Adrenal gland (tissue), 19 donors: ENCODE measurements at places on chromosomes 7 and 10.

DNA sequence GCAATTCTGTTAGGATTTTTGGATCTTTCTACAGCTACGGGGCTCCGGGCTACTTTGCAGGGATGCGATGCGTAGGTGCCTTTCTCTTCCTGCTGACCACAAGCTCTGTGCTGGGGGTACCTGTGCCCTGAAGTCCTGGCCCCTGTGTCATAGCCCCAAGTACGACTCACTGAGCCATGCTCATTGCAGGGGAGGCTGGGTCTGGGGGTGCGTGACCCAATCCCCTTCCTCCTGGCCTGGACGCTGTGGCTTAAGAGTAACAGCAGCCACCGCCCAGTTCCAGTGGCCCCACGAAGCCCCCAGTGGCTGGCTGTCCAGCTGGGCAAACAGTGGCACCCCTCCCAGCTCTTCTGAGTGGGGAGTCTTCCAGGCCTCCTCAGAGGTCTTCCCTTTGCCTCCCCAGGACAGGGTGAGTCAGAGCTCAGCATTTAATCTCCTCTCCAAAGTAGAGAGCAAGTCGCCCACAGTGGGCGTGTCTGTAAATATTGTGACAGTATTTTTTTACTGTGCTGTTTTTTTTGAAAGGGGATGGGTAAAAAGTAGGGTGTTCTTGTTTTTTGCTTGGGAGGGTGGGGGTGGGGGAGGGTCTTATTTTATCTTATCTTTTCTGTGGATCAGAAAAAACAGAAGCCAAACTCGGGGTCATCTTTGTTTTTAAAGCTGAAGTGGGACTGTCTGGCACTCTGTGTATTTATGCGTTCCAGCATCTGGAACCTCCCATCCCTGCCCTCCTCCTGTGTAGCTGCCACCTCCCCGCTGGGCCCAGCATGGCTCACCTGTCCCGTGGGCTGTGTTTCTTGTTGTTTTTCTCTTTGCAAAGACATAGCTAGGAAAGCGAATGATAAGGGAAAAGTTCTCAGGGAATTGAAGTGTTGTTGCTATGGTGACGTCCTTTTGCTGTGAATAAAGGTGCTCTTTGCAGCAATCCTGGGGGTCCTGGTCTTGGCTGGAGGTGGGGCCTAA lies 8.2 kb downstream of the LFNG start:
- peak; percentile 63 for DNase-seq

GRCh38 chr10:112526139-112526538 lies 79.1 kb downstream of the VTI1A start:
- no peak for DNase-seq

- DNase-seq, result no peak
Measured at GRCh38 chr7:121197455-121197854, 131.3 kb upstream of the WNT16 start.

GRCh38 chr10:4359003-4359402 lies 467.0 kb upstream of the AKR1E2 start:
- DNase-seq, result no peak

DNA sequence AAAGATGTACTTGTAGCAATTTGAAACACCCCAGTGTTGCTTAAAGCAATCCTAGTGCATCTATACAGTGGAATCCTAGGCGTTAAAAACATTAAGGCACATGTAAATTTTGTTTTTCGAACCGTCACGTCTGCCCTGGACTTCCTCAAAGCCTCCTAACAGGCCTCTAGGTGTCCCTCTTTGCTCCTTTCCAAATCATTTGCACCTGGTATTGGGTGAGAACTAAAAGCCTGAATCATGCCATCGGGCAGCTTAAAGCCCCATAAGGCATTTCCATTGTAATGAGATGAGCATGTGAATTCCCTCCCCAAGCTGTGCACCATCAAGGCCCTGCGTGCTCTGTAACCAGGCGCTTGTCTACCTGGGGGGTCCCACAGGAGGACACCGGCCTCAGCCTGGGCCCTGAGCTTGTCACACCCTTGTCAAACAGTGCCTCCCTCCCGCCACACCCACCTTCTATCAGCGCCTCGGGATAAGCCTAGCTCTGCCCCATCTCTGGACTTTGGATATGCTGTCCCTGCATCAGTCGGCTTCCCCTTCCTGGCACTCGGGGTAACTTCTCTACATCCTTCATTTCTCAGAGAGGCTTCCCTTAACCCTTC lies 89.2 kb downstream of the WDR11 start:
- no peak for DNase-seq

DNA sequence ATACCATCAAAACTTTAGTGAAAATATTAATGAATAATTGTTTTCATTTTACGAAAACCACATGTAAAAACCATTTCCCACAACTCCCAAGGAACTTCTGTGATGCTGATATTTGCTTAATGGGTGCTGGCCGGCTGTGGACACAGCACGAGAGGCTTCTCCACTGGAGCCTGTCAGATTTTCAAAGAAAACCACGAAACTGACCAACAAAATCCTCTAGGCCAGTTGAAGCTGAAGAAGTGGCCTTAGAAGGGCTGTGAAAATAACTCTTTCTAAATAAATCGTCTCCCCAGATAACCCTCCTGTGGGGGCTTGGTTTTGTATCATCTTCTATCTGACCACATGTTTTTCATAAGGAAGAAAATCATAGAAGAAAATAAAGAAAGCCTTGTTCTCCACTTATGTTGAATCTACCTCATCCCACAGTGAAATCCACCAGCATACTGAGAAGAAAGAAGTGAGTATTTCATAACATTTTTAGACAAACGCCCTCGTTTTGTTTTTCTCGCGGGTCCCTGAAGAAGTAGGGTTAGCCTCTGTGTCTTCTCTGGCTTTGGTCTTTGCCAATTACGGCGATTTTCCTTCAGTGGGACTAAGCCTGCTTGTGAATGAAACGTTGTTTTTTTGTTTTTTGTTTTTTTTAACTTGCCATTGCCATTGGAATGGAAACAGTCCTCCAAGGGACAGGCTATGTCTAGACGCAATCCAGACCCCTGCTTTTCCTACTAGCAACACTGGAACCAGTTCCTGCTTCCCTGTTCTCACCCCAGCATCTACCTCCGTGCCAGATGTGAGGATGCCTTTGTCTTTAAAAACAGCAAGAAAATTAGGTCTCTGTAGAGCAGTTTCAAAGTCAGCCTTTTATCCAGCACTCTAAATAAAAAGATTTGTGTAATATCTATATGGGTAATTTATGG lies 123.9 kb downstream of the ADAM12 start:
- no peak for DNase-seq

- DNase-seq, result no peak
Measured at GRCh38 chr10:33037726-33038125, 79.7 kb upstream of the ITGB1 start.

- peak; percentile 49 for DNase-seq
Measured at GRCh38 chr7:29304756-29305155, 110.2 kb downstream of the CHN2 start.

- DNase-seq, result no peak
Measured at GRCh38 chr10:3046981-3047547, 20.3 kb upstream of the PFKP start.

- no peak for DNase-seq
Measured at GRCh38 chr10:75782463-75783248, 351.2 kb downstream of the LRMDA start.

GRCh38 chr7:23335136-23335535 lies 36.0 kb downstream of the MALSU1 start:
- DNase-seq, result no peak

- no peak for DNase-seq
Measured at GRCh38 chr10:112807013-112807412, 143.0 kb upstream of the TCF7L2 start.

GRCh38 chr7:95594185-95594584 lies 2.1 kb downstream of the PDK4 start:
- DNase-seq, result no peak

DNA sequence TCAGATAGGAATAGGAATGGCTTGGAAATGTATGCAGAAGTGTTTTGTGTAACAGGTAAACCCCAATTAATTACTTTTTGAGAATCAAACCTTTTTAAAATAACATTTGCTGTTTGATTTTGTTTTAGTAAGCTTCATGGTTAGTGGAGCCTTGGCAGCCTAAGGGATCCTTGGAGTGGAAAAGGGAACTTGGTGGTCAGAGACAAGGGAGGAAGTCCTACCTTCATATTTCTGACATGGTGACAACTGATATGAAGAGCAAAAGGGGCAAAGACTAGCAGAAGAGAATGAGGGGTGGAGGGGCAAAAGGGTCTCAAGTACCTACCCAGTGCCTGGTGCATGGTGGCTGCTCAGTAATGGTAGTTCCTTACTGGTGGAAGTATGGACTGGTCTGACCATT lies 32.3 kb downstream of the AHCYL2 start:
- DNase-seq, result no peak

DNA sequence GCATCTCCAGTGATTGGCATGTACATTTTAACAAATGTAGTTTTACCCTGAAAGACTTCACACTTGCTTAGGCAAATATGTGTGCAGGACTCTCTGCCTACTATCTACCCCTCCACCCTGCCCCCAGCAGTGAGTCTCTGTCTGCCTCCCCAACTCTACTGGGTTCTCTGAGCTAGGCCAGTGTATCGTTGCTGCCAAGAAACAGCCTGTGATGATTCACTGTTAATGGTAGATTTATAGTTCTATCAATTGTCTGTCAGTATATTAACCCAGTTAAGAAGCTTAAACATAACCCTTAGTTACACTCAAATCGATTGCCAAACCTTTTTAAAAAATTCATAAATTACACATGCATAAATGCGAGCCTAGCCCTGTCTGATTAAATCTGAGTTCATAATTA lies 137.0 kb downstream of the SND1 start:
- no peak for DNase-seq

DNA sequence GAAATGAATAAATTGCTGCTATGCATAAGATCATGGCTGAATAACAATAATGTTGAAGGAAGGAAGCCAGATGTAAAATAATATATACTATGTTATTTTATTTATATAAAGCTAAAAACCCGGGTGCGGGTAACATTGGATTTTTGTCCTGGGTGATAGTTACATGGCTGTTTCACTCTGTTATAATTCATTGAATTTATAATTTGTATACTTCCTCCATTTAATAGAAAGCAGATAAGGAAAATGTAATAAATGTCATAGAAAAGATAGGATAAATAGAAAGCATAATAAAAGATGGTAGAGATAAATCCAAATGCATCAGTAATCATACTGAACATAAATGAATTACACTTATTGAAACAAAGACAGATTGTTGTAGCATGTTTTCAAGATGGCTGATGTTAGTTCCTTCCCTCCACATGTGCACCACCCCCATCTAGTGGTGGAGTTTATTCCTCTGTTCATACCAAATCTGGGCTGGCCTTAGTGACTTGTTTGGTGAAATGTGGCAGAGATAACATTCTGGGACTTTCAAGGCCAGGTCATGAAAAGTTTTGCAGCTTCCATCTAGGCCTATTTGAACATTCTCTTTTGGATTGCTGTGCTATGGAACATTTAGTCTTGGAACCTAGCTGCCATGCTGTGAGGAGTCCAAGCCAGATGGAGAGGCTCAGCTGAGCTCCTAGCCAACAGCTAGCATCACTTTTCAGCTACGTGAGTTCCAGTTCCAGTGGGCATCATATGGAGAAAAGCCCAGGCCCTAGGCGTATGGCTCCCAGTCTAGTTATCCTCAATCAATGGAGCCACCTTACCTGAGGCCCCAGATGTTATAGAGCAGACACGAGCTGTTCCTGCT lies 46.9 kb downstream of the AHCYL2 start:
- peak; percentile 47 for DNase-seq

DNA sequence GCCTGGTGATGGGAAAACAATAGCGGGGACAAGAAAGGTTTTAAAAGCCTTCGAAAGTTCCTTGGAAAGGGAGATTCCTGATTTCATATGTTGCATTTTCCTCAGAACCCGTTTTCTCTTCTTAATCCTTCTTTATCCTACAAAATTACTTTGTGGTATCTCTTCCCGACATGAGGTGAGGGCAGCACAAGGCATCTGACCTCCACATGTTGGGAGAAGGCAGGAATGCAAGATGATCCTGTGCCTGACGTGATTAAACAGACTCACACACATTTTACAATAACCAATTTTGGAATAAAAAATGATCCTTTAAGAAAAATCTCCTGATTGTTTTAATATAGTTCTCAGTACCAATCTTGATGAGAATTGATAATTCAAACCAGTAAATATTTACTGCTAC lies 153.3 kb upstream of the MKLN1 start:
- no peak for DNase-seq
